NCI-H2227 treated with DMSO at 0.1 percent for 48 hours (cell line): ENCODE measurements at places on chromosomes 2 and 18.

GRCh38 chr18:49692906-49693716 is 120.2 kb downstream of the ACAA2 start:
- no peak for DNase-seq

DNA sequence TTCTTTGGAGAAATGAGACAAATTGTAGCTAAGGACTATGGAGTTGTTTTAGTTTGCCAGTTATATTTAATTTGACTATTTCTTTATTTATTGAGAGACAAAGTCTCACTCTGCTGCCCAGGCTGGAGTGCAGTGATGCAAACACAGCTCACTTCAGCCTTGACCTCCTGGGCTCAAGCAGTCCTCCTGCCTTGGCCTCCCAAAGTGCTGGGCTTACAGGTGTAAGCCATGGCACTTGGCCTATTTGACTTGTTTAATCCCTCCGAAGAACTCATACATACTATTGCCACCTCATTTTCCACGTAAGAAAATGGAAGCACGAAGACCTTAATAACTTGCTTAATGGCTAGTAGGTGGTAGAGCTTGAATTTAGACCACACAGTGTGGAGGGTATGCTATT is 988 bp upstream of the RNF144A start:
- DNase-seq, result no peak

GRCh38 chr2:15561574-15562344 is 625 bp upstream of the NBAS start:
- DNase-seq, result peak; percentile 78

DNA sequence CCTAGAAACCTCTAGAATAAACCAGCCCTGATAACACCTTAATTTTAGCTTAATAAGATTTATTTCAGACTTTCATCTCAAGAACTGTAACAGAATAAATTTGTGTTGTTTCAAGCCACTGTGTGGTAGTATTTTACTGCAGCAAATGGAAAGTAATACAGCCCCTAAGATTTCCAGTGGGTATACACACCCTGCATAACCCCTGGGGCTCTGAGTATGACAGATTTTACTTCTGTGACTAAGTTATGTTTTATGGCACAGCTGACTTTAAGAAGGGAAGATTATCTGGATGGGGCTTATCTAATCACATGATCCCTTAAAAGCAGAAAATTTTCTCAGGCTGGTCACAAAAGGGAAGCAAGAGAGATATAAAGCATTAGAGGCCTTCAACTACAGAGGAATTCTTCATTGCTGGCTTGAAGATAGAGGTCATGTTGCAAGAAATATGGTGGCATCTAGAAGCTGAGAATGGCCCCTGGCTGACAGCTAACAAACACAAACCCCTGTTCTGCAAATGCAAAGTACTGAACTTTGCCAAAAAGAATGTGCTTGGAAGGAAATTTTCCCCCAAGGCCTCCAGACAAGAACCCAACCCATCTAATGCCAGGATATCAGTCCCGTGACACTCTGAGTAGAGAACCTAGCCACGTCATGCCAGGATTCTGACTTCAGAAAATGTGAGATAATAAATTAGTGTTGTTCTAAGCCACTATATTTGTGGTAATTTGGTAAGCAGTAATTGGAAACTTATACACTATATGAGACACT is 67.8 kb upstream of the SLC9A2 start:
- no peak for DNase-seq
